Left kidney (tissue), 8 donors: ENCODE measurements at places on chromosomes 2 and 18. TPM values are rescaled to one million over a fixed set of nuclear protein-coding genes. Genes with fewer than 3 reads are reported as not detected.
A peak's percentile ranks its signal among the peaks of the same experiment; 100 is the strongest.

DNA sequence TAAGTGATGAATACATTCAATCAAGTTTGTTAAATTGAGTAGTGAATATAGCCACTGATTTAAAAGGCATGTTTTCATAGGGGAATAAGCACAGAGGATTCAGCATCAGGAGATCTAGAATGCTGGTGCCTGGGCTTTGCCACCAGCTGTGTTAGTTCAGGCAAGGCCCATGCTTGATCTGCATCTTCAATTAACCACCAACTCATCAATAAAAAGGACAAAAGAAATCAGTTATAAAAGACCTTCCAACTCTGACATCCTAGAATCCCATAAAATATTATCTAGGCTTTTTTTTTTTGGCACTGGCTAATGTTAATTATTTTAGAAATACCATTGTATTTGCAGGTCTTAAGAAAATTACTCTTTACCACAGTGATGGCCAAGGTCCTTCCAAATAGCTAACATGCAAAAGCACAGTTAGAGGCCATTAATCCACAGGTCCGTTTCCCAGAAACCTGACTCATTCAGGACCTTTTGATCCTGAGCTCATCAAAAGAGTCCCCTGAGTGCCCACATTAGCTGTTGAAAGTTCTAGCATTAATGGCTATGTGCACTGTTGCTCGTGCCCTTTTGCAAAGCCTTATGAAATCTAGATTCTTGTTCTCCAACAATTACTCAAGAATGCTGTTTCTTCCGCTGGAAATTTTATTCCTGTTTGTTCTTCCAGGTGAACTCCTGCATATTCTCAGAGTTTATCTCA is 170.0 kb downstream of the CYRIA start:
- DNase-seq, result no peak

The LRRC30 gene
- polyA plus RNA-seq, result 0.40 TPM

- DNase-seq, result no peak
These were observed 60.7 kb upstream of the ZEB2 start for GRCh38 chr2:144580521-144581161.

The ATP6V1B1 gene
- polyA plus RNA-seq, result 58.5 TPM

GRCh38 chr2:60836491-60836890 is 44.9 kb upstream of the REL start:
- DNase-seq, result no peak

The PDCL3 gene
- 32.1 TPM for polyA plus RNA-seq

DNA sequence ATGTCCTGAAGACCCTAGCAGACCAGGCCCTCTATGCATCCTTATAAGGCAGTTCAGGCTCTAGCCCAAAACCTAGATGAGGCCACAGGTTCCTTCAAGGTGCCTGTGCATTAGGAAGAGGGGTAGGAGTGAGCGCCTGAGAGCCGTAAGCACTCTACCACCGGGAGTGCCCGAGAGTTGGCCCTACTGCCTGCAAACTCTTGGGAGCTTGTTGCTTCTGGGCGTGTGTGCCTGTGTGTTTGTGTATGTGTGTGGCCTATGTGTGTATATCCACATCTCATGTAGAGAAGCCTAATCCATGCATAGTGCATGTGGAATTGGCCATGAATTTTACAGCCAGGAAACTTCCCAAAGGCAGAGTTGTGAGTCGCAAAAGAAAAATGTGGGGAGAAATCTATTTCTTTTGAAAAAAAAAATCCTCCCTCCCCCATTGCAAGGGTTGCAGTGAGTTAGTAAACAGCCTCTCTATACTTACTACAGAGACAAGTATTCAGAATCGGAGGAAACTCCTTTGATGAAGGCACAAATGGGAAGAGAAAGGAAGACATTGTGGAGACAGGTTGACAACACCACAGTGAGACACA is 96.8 kb downstream of the ADD2 start:
- no peak for DNase-seq

The NOL4 gene
- polyA plus RNA-seq, result 2.8 TPM

DNA sequence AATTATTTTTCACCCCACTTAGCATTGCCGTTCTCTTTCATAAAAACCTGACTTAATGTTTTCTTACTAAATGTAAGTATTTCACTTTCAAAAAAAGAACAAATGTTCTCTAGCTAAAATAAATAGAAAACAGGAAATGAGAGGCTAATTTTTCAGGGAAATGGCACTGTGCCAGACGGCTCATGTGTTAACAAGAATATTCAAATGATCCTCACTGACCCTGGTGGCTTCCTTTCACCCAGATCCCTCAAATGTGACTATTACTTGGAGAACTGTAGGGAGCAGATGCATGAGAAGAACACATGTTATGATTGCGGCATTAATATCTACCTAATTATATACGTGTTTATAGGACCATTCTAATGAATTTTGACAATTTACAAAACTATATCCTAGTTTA is 827.7 kb downstream of the SOCS6 start:
- no peak for DNase-seq

DNA sequence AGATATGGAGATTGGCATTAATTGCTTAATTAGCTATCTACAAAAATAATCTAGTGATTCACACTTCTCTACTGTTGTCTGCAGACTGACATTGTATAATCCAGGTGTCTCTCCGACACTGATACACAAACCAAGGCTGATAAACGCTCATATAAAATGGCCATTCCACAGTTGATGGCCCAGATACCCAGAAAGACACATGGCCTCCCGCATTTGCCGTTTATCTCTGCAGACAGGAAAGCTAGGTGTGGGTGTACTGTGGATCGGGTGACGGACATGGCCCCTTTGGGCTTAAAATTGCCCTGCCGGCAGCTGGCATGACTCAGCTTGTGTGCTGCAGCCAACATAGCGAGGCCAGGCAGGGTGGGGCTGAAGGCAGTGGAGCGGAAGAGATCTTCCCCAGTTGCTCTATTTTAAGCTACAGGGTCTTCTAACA is 18.5 kb downstream of the PMAIP1 start:
- DNase-seq, result peak; percentile 37

DNA sequence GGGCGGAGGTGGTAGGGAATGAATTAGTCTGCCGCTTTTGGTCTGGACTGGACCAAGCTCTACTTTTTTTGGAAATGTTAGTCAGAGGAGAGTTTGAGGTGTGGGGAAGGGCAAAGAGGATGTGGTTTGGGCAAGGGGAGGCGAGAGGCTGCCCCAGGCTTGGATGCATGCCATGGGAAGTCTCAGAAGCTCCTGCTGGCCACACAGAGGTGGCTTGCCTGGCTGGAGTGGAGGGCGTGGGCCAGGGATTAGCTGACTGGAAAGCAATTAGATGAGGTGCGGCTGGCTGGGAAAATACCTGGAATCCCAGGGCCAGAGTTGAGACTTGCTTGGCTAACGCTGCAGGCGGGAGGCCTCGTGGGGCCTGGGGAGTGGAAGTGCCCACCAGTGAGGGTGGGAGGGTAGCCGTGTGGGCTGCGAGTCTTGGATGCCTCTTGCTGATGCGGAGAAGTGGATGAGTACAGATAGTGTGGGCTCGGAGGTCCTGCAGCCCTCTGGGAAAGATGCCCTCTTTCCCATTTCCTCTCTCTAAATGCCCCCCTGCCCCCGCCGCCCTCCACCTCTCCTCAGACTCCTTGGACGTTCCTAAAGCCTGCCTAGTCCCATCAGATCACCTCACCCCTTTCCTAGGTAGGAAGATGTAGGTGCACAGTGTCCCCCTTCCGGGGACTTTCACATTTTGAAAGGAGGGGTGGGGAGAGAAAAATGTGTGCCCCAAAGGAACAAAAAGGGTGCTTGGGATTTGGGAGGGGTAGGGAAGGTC is 117.6 kb downstream of the SMAD7 start:
- DNase-seq, result no peak

DNA sequence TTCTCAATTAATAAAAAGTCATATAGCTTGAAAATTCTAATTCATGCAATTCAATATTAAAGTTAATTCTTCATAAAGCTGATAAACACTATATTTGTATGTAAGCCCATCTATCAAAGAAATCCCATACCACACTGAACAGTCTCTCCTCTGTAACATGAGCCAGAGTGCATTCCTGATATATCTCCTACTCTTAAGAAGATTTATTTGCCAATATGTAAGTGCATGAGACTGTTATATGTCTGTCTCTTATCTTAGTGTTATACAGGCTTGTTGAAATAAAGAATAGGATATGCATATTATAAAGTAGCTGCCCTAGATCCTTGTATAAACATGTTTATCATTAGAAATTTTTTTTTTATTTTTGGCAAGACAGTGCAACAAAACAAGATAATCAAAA is 40.4 kb upstream of the TTC32 start:
- DNase-seq, result no peak

DNA sequence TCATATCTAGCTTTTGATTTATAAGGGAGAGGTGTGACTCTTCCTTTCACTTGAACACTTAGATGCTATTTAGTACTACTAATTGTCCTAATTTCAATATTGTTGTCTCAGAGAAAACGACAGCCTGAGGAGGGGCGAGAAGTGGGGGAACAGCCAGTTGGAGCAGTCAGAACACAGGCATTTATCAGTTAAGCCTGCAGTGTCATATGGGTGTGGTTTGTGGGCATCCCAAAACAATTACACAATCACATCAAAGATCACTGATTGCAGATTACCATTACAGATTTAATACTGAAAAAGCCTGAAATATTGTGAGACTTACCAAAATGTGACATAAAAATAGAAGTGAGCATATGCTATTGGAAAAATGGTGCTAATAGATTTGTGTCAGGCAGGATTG is 15.8 kb downstream of the TMEM131 start:
- DNase-seq, result no peak

The POTEF gene
- 0.13 TPM for polyA plus RNA-seq

DNA sequence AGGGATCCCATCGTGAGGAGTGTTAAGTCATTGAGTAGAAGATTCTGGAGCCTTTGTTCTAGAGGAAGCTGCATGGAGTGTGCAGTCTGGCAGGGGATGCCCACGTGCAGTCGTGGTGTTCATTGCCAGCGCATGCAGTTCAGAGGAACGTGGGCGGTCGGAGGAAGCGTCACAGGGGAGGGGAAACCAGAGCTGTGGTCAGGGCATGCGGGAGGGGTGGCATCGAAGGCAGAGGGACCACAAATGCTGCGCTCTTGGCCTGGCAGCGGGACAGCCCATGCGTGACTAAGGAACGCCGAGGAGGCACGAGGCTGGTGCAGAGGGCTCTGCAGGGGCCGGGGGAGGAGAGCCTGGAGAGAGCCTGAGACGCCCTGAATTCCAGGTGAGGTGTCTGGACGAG is 141.1 kb downstream of the KLHL29 start:
- DNase-seq, result no peak

DNA sequence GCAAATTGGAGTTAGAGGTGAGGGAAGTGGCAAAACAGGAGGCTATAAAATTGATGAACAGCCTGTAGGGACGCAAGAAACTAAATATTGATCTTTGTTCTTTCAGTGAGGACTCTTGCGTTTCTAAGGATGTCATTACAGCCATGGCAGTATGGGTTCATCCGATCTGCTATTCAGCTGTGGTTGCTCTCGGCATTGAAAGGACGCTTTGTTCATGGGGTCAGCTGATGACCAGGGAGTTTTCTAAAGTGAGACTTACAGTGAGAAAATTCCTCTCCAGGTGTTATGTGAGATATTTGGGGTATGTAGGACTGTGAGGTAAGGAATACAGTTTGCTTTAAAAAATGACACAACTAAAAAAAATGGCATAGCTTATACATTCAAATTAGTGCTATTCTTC is 52.7 kb upstream of the PELI1 start:
- no peak for DNase-seq

- DNase-seq, result no peak
These were observed 129.1 kb upstream of the DNMT3A start for GRCh38 chr2:25470806-25471205.

GRCh38 chr2:207616185-207616584 is 9.0 kb downstream of the METTL21A start:
- DNase-seq, result no peak

The SETBP1 gene
- polyA plus RNA-seq, result 35.3 TPM

The AKAIN1 gene
- polyA plus RNA-seq, result not detected

GRCh38 chr2:201444746-201445465 is 6.4 kb downstream of the TRAK2 start:
- no peak for DNase-seq

GRCh38 chr18:41933778-41934177 is 21.3 kb upstream of the PIK3C3 start:
- no peak for DNase-seq

GRCh38 chr2:145800151-145801091 is 1280.5 kb upstream of the ZEB2 start:
- no peak for DNase-seq

- DNase-seq, result no peak
These were observed 89.0 kb upstream of the DLGAP1 start for GRCh38 chr18:4544142-4544541.

DNA sequence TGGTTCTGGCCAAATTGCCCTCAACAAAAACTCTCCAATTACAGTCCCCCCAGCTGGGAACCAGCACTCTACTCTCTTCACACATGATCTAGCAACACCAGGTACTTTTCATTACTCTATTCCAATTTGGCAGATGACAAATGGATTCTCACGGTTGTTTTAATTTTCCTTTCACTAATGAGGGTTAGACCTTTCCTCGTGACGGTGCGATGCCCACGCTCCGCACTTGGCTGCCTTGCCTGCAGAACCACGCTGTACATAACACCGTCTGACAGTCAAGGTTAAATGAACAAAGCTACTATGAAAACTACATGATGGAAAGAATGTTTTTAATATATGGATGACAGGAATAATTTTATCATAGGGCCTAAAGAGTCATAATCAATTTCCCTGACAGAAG is 141.5 kb downstream of the FBXO15 start:
- no peak for DNase-seq

DNA sequence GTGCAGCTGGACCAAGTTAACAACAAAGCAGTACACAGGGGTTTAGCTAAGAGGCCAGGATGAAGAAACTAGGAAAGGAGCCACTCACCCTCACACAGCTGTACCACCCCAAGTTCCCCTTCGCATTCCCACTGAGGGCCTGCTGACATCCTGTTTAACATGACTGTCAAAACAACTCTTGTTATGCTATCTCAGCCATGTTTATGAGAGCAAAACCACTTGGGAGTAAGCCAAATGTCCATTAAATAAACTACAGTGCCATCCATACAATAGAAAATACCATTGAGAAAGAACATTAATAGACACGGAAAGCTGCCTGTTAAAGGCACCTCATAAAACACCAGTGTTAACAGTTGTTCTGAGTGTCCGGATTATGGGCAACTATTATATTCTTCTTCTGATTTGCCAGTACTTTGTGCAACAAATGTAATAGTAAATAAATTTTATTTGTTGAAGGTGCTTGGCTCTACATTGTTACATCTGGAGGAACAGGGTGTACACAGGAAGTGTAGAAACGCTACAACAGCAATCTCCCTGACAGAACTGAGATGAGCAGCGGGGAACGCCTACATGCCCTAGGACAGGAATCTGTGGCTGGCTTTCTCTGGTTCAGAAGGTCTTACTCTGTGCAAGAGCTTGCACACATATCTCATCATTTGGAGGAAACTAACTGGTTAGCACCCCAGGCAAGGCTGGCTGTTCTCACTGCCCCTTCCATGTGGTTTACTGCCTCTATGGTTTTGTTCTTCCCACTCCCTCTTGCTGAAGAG is 85.6 kb downstream of the EHD3 start:
- DNase-seq, result no peak

The FZD7 gene
- 64.1 TPM for polyA plus RNA-seq

DNA sequence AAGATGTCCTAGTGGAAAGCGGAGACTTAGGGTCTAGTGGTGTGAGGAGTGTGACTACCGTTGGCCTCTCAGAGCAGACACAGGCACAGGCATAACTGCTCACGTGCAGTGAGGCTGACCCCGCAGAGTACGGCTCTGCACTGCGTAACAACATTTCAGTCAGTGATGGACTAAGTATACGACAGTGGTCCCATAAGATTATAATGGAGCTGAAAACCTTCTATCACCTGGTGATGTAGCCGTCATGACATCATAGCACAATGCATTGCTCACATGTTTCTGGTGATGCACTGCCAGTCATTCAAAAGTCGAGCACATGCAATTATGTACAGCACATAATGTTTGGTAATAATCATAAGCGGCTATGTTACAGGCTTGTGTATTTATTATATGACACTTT is 179.6 kb downstream of the VAPA start:
- DNase-seq, result no peak
